ENCODE measurements at places on chromosomes 11 and 22.

DNA sequence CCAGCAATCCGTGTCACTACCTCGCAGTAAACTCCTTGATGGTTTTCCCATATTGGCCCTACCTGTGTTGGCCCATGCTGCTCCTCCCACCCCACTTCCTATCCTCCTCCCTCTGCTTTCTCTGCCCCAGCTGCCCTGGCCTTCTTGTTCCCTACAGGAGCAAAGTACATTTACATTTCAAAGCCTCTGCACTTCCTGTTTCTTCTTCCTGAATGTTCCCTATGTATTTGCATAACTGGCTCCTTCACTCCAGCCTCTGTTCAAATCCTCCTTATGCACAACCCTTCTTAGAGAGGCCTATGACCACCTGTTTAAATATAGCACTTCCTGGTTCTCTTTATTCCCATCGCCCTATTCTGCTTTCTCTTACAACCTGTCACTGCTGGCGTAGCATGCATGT, 62.2 kb downstream of the PARVA start:
- peak; percentile 12 for DNase-seq

DNA sequence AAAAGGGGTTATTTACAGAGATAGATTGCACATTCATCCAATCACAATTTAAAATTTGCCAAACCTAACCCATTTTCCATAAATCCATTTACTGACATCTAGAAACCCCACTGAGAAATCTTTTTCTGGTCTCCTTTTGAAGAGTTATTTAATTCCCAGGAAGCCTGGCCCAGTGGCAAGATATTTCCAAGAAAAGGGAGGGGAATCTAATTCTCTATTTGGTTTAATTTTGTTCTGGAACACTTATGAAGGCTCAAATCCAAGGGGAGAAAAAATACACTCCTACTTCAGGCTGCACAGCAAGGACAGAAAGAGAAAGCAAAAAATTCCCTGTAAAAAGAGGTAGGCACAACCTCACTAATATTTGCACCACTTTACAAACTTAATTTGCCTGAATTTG, 88.2 kb upstream of the LDLRAD3 start:
- no peak for DNase-seq

DNA sequence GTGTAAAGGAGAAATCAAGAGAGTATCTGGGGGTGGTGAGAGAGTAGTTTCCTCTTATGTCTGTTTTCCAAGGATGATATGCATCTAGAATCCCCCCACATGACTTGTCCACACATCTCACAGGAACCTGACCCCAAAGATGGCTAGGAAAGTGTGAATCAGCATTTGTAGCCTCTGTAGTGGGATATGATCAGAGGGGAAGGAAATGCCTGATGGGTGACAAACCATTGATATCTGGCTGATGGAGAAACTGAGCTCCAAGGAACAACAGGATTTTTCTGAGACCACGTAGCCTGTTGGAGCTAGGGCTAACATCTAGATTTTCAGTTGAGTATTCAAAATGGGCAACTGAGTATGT, 369.4 kb downstream of the DDX10 start:
- DNase-seq: no peak

GRCh38 chr11:113014262-113015097, 53.3 kb downstream of the NCAM1 start:
- peak; percentile 75 for DNase-seq

DNA sequence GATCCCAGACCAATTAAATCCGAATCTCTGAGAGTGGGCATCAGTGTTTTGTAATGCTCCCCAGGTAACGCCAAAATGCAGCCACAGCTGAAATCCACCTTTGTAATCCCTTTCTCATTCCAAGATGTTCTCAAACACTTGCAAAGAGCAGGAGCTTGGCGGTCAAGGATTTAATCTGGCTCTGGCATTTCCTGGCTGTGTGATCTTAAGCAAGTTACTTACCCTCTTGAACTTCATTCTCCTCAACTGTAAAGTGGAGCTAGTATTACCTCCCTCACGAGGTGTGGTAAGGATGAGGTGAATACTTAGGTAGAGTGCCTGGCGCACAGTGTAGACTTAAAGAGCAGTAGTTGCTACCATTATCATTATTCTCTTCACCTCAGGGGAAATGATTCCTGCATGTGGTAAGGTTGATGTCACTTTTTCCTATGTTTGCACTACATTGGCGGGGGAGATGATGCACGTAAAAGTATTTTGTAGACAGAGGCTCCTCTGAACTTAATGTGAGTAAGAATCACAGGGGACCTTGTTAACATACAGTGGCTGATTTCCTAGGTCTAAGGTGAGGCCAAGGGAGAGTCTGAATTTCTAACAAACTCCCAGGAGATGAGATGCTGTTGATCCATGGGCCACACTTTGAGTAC, 210.4 kb upstream of the PITPNB start:
- no peak for DNase-seq

GRCh38 chr11:93568726-93569125, 25.5 kb upstream of the SMCO4 start:
- DNase-seq: no peak

DNA sequence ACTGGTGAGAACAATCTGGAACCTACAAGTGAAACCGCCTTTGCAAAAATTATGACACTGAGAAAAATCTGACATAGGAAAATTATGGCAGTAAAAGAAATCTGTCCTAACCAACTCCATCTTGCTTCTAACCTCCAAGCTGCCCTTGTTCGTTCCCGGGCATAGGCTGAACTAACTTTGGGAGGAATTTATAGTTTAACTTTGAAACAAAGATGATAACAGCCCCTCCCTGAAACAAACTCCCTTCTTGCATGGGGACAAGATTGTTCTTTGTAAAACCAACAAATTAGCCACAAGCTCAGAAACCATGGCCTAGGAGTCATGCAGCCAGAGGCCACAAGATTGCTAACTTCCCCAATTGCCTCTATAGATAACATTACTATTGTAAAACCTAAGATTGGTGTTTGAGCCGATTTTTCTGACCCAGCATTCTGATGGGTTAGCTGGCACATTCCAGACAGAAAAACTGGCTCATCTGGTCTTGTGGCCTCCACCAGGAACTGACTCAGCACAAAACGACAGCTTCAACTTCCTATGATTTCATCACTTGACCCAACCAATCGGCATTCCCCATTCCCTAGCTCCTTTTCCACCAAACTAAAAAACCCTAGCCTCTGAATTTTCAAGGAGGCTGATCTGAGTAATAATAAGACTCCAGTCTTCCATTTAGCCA, 3.6 kb upstream of the CCDC81 start:
- no peak for DNase-seq

- no peak for DNase-seq
Observed at GRCh38 chr11:106228996-106229395, 151.5 kb downstream of the AASDHPPT start.
